Upper lobe of left lung (tissue), 6 donors: ENCODE measurements at places on chromosomes 6 and 20. TPM values are rescaled to one million over a fixed set of nuclear protein-coding genes. Genes with fewer than 3 reads are reported as not detected.

DNA sequence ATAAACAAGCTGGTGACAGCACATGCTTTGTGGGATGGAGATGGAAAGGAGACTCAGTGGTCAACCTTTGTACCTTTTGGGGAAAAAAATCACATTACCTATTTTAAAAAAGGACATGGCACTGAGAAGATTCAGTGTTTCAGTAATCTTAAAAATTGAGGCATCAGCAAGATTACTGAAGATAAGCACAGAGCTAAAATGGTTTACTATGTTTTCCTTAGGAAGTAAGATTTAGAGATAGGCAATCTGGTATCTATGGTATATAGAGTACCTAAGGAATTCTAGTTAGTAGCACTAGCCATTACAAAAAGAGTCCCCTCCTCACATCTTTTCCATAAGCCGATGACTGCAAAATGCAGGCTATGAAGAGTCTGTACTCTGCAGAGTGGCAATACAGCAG lies 35.7 kb downstream of the TOMM6 start:
- DNase-seq, result no peak
- H3K4me1 ChIP-seq, result no peaks in the 10 kb centered on the region
- H3K4me3 ChIP-seq, result no peak overlapping the region
- H3K36me3 ChIP-seq, result no peaks in the 10 kb centered on the region

DNA sequence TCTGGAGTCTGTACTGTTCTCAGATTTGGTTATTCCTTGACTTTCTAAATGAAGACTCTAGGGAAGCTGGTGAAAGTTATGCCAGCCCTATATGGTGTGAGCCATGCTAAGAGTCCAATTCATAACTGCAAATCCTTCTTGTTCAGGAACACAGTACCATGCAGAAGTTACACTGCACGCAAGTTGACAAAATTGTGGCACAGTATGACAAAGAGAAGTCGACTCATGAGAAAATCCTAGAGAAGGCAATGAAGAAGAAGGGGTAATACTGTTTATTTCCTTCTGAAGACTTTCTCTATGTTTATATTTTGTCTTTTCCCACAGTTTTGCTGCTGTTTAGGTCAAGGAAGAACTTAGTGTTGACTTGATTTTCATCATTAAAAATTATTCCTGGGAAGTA lies 61.2 kb upstream of the LAMP5 start:
- no peak overlapping the region for H3K4me3 ChIP-seq
- no peaks in the 10 kb centered on the region for H3K36me3 ChIP-seq
- DNase-seq, result no peak
- H3K27ac ChIP-seq, result no peak overlapping the region
- no peaks in the 10 kb centered on the region for H3K4me1 ChIP-seq

GRCh38 chr6:116411284-116411623 lies 40.5 kb downstream of the DSE start:
- no peaks in the 10 kb centered on the region for H3K36me3 ChIP-seq
- no peak overlapping the region for H3K27ac ChIP-seq
- H3K4me1 ChIP-seq, result peaks cover 22% of the 10 kb centered on the region
- H3K27me3 ChIP-seq, result no peaks in the 10 kb centered on the region
- DNase-seq, result no peak

GRCh38 chr6:40855168-40855880 lies 183.7 kb downstream of the UNC5CL start:
- H3K4me1 ChIP-seq, result no peaks in the 10 kb centered on the region
- no peak overlapping the region for H3K4me3 ChIP-seq
- no peak overlapping the region for H3K27ac ChIP-seq
- no peaks in the 10 kb centered on the region for H3K27me3 ChIP-seq

GRCh38 chr6:167079853-167080297 lies 43.0 kb upstream of the CCR6 start:
- no peak for DNase-seq
- H3K4me1 ChIP-seq, result no peaks in the 10 kb centered on the region
- no peaks in the 10 kb centered on the region for H3K27me3 ChIP-seq
- H3K36me3 ChIP-seq, result no peaks in the 10 kb centered on the region
- H3K4me3 ChIP-seq, result no peak overlapping the region
- H3K27ac ChIP-seq, result no peak overlapping the region

BPI gene
- 0.67 TPM for total RNA-seq

DNA sequence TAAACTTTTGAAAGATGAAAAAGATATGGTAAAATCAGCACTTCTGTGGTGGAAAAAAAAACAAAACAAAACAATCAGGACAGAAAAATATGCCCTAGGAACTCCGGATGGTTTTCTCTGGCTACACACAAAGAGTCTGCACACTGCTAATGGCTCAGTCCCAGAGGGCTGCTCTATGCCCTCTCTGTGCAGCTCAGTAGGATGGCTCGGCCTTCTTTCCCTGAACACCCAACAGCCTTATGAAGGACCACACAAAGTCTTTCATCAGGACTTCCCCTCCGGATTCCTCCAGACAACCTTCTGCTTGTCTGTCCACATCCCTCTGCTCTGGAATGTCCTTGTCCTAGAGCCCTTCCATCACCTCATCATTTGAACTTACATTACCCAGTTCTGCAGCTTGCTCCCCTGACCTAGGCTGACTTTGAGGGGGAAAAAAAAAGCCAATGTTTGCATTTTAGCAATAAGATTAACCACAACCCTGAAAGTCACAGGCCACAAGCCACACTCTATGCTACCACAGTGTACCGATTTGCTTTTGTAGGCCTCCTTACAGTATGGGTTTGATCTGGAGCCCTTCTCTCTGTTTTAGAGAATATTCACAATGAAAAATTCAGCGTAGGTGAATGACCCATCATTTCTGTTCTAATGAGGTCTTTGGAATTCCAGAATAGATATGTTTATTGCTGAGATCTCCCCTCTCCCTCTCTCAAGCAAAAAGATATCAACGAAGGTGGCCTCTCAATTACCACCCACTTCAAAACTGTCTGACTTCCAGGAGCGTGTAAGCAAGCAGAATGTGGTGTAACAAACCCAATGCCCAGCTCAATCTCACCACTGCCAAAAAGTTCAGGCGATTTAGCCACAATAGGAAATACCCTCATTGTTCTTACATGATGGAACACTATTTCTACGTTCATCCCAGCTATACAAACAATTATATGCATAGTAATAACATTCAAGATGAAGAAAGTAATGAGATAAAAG lies 164.0 kb downstream of the GMDS start:
- no peak overlapping the region for H3K4me3 ChIP-seq
- DNase-seq, result no peak
- no peaks in the 10 kb centered on the region for H3K4me1 ChIP-seq

- no peaks in the 10 kb centered on the region for H3K36me3 ChIP-seq
- peaks cover 11% of the 10 kb centered on the region for H3K4me1 ChIP-seq
- DNase-seq, result no peak
Observed at GRCh38 chr6:24997231-24997630, 61.5 kb upstream of the RIPOR2 start.
